Breast epithelium (tissue), 4 donors: ENCODE measurements at places on chromosomes 4 and X.

DNA sequence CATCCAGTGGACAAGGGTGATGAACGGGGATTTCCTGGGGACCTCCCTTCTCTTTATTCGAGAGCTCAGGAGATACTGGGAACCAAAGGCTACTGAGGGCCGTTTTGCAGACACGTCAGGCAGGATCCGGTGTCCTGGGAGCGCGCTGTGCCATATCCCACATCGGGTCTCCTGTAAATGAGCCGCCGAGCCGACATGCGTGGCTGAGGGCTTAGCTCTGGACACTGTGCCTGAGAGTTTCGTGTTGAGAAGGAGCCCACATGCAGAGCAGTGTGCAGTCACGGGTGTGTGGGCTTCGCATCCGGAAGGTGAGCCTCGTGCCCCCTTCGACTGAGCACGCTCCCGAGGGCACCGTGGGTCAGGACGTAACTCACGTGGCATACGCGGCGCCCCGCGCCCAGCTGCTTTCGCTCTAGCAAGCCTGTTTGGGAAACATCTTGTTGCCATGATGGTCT is 28.5 kb upstream of the HGFAC start:
- no peak for DNase-seq

- DNase-seq = no peak
These were observed 590 bp upstream of the CCDC110 start for GRCh38 chr4:185472103-185472542.

DNA sequence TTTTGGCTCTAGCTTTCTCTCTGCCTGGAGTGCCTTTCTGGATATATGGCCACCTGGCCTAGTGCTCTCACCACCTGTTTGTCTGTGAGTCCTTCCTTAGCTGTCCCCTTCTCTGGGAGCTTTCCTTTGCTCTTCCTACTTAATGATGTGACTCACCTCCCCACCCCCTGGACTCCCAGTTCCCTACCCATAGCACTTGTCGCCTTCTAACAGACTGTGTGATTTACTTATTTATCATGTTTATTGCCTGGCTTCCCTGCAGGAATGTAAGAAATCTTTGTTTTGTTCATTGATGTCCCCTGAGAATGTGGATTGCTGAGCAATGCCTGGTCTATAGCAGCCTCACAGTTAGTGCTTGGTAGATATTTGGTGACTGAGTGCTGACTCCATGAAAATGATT is 18.9 kb downstream of the ADD1 start:
- no peak for DNase-seq

DNA sequence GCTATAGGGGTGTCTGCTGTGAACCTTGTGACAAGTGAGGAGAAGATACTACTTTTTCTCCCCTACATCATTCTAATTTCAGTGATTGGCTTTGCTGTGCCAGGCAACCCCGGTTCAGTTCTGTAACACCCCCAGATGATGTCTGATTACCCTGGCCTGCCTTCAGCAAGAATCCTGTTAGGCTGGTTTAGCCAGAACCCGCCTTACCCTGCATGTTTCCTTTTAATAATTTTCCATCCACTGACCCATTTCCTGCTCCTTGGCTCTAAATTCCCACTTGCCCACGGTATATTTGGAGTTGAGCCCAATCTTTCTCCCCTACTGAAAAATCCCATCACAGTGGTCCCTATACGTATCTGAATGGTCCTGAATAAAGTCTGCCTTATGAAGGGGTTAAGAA is 46.5 kb upstream of the HPSE start:
- no peak for DNase-seq

- no peak for DNase-seq
These were observed 407.1 kb downstream of the IL15 start for GRCh38 chr4:142043509-142043908.

- DNase-seq = no peak
These were observed 394 bp downstream of the MED14 start for GRCh38 chrX:40734971-40735324.

GRCh38 chr4:182380771-182381181 is 137.6 kb downstream of the TENM3 start:
- DNase-seq = no peak

DNA sequence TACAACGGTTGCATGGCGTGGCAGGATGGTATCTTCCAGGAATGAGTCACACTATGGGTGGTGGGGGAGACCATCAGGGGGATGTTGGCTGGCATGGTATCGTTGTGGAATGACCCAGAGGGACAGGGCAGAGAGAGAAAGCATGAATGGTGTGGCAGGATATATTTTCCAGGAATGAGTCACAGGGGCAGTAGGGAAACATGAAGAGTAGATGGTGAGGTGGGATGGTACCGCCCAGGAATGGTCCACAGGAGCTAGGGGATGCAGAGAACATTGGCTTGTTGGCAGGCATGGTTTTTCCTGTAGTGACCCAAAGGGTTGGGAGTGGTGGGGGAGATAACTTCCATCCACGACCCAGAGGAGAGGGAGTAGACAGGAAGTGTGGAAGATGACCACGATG is 62.4 kb downstream of the MAOA start:
- DNase-seq = no peak

- DNase-seq = no peak
These were observed 12.1 kb downstream of the NIPAL1 start for GRCh38 chr4:48028696-48029095.
